ENCODE measurements at places on chromosomes 6 and 20.

DNA sequence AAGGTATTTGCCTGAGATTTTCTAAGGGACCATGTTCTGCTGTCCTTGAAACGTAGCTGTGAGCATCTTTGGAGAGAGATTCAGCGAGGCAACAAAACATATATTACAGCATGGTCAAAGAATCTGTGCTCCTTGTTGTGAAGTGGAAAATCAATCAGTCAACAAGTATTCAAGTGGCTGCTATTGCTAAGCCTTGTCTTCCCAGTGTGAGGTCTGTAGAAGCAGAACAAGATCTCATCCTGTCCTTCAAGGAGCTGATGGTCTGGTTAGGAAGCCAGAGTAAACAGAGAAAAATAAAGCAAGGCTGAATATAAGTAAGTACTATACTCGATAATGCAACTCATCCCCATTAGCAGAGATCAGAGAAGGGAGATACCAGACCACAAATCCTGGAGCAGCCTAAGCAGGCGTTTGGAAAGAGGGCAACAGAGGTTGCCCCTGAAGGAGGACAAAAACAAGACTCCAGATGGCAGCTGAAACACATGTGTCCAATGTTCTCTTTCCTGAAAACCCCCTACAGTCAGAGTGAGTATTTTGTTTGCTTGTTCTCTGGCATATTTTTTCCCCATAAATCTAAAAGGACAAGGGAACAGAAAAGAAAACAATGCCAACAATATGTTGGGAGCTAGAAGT, 392.0 kb downstream of the SYNE1 start:
- no peak for DNase-seq

- DNase-seq: no peak
Measured at GRCh38 chr6:131029626-131030297, 33.3 kb downstream of the EPB41L2 start.

DNA sequence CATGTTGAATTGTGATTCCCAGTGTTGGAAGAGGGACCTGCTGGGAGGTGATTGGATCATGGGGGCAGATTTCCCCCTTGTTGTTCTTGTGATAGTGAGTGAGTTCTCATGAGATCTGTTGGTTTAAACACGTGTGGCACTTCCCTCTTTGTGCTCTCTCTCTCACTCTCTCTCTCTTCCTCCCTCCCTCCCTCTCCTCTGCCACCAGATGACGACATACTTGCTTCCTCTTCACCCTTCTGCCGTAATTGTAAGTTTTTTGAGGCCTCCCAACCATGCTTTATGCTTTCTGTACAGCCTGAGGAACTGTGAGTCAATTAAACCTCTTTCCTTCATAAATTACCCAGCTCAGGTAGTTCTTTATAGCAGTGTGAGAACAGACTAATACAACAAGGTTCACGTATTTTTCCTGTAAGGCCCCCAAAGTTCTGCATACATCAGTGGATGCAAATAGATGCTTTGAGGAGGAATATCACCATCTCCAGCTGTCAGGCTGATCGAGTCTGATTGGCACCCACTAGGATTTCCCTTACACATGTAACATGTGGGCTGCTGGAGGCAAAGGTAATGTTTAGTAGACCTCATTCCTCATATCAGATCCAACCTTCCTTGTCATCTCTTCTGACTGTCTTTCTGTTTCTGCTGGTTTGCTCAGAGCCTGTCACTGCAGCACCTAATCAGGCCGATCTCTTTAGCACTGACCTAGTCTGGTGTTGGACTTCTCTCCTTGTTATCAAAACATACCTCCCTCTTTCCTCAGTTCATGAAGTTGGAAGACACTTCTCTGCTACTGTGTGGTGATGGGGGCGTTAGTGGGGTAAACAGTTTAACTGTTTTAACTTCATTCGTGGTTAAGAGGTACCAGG, 54.3 kb upstream of the BACH2 start:
- no peak for DNase-seq

DNA sequence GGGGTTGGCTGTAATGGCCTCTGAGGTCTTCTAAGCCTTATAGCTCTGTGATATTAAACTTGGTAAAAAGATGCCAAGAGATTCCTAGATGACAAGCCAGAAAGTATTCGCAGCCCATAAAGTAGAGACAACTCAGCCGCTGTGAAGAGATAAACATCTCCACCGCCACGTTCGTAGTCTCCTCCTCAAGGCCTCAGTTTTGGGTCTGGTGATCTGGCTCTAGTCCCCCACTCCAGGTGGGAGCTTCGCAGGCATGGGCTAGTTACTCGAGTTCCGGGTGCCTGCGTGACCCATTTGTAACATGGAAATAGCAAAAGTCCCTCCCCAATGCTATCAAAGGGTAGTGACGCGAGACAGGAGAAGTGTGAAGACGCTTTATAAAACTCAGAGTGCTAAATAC, 28.3 kb upstream of the AFDN start:
- no peak for DNase-seq

GRCh38 chr6:89956182-89956581, 61.9 kb downstream of the GJA10 start:
- no peak for DNase-seq

DNA sequence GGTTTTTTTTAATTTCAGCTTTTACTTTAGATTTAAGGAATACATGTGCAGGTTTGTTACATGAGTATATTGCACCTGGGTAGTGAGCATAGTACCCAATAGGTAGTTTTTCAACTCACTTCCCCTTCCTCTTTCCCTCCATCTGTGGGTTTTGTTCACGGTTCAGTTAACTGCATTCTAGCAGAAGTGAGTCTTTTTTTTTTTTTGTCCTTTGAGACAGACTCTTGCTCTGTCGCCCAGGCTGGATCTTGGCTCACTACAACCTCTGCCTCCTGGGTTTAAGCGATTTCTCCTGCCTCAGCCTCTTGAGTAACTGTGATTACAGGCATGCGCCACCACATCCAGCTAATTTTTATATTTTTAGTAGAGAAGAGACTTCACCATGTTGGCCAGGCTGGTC, 8.7 kb downstream of the UBR2 start:
- DNase-seq: no peak

DNA sequence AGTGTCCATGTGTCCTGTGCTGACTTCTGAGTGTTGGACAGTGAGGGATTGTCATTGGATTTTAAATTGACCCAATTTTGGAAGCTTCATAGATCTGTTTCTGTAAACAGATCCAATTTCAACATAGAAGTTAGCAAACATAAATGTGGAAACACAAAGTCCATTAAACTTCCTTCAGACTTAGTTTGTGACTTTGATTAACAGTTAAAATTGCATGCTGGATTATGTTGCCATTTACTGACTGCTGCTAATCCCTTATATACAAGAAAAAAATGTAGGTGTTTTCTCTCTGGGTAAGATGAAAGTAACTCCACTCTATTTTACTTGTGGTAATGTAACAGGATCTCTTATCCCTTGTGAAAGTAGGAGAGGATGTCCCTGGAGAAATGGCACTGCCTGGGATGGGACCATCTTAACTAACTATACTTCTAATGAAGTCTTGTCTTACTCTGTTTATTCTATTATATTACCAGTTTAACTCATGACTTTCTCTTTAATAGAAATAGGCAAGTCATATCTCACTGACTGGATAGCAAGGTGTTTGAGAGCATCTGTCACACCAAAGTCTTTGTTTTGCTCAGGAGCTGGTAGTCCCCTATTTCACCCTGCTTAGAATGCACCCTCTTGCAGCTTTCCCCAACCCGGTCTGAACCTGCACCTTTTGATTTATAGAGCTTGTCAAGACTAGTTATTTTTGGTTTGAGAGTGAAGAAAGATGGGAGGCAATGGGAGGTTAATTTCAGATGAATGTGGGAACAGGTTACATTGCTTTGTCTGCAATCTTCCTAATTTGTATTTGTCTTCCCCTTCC, 7.2 kb downstream of the TPX2 start:
- DNase-seq: no peak

- no peak for DNase-seq
Measured at GRCh38 chr20:13665709-13666395, 27.1 kb upstream of the TASP1 start.

DNA sequence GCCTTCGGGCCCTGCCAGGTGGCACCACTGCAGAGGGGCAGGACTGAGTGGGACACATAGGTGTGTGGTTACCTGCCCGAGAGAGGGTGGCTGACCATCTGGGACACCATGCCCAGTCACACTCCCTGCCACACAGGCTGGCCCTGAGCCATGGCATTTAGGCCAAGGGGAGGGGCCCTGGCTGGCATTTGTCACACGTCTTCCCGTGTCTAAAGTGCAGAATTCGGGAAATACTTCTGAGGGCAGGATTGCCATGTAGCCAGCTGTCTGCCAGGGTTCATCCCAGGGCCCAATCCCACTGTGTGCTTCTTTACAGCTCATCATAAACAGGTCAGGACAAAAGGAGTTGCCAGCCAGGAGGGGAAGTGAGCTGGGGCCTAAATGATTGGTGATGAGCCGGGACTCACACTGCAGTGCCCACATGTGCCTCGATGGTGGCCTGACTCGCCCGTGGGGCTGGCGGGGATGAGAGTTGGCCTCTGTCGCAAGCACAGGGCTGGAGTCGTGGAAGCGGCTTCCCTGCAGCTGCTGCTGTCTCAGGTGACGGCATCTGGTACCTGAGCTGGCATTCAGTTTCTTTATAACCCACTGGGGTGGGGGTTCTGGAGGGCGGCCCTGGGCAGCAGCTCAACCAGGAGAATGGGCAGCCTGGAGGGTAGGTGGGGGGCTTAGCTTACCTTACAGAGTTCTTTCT, 5.9 kb upstream of the UNC93A start:
- no peak for DNase-seq

DNA sequence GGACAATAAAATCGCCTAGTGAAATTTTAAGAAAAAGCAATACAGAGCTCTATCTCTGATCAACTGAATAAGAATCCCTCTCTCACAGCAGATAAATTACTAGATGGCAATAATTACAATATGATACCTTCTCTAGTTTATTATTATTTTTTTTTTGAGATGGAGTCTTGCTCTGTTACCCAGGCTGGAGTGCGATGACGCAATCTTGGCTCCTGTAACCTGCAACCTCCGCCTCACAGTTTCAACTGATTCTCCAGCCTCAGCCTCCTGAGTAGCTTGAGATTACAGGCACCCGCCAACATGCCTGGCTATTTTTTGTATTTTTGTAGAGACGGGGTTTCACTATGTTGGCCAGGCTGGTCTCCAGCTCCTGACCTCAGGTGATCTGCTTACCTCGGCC, 129.3 kb upstream of the PTCHD4 start:
- no peak for DNase-seq

- no peak for DNase-seq
Measured at GRCh38 chr6:45420083-45420908, 42.6 kb upstream of the SUPT3H start.

DNA sequence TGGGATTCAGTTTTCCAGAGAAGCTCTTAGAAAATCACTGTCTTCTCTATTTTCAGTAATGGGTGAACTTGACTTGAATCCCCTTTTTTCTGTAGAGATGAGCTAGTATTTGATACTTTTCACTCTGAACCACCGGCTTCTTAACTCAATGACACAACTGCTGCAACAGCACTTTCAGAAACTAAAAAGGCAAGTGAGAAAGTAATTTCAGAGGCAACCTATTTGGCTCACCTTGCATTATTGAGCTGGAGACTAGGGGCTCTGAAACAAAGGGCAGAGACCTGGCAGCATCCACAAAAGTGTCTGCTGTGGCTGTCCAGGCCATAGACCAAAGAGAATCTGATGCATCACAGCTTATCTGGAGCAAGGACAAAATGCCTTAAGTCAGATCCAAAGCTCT, 289.8 kb upstream of the IRAK1BP1 start:
- DNase-seq: no peak

DNA sequence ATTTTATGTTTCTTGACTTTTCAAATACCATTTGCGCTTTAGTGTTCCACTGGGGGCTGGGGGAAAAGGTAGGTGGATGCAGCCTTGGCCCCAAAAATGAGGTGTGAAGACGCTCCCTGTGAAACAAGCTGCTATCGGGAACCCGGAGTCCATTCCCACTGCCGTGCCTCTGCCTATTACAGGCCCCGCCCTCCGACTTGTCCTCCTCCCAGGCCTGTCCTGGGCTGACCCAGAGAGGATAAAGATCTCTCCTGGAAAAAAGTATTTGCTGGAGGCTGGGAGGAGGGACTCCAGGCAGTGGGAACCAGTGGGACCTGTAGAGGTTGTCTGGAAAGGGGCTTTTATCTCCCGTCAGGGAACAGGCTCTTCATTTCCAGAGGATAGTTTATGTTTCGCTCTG, 215.0 kb downstream of the SLC24A3 start:
- DNase-seq: no peak

DNA sequence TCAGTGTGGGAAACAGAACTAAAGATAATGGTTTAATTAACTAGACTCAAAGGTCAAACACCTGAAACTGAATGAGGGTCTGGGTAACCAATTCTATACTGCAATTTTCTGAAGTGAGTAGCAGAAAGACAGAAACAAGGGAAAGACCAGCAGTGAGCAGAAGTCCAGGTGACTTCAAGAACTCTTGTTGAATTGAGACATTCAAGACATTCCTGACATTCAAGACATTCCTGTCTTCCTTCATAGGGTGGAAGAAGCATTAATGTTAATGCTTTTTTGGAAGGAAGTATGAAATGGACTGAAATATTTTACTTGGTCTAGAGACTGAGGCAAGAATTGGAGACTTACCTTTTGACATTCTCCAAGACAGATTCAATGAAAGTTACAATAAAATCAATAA, 529.9 kb upstream of the MMS22L start:
- DNase-seq: no peak

DNA sequence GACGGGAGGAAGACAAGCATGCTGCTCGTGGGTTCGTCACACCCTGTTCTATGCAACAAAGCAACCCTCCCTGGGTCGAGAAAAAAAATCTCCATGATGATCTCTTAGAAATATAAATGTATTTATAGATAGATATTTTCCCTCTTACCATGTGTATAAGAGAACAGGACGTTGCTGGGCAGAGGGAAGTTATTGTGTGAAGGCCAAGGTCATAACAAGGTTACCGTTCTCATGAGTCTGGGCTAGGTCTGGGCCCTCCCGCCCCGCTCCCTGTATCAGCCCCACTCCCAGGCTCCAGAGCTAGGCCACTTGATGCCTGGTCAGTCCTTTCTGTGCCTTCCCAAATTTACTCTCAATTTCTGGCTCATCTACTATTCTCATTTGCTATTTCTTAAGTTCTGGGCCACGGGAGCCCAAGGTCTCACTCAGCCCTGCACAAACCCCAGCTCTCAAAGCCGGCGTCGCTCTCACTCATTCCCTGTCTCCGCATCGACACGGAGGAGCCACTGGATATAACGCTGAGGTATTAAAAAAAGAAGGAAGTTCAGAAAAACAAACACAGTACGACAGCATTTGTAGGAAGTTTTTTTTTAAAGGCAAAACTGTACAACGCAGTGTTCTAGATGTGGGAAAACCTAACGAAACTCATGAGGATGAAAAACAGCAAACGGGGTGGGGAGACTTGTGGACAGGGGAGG, 96.8 kb downstream of the PSMG4 start:
- DNase-seq: no peak

DNA sequence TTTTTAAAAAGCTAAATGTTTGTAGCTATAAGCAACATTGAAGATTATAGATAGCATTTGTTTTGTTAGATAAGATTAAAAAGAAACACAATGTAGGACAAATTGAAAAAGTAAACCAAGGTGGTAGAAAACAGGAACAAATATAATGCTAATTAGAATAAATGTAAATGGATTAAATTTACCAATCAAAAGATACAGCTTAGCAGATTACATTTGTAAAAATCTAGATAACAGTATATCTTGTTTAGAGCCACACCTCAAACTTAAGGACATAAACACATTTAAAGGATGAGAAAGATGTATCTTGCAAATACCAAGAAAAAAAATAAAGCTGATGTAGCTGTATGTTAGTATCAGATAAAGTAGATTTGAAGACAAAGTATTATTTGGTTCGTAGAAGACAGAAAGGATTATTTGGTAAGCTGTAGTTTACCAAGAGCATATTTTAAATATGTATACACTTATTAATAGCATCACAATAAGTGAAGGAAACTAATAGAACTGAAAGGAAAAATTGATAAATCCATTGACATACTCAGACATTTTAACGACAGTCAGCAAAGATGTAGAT, 107.2 kb downstream of the TULP4 start:
- no peak for DNase-seq

GRCh38 chr6:138863321-138863720, 67.4 kb downstream of the ECT2L start:
- DNase-seq: no peak
